Fibroblast of the aortic adventitia (primary cell): ENCODE measurements at places on chromosomes 4 and X. TPM values are rescaled to one million over a fixed set of nuclear protein-coding genes. Genes with fewer than 3 reads are reported as not detected.

UBL4A gene
- 10.9 and 35.0 TPM in 2 replicates for total RNA-seq

AMOT gene
- total RNA-seq, result 9.1 and 11.0 TPM in 2 replicates

NPY2R gene
- total RNA-seq, result 0.27 TPM in 1 of 2 replicates, not detected in the other

AWAT1 gene
- total RNA-seq, result not detected in 2 replicates
